Lower lobe of right lung (tissue), 2 donors: ENCODE measurements at places on chromosomes 2 and 18. TPM values are rescaled to one million over a fixed set of nuclear protein-coding genes. Genes with fewer than 3 reads are reported as not detected.

The MTCL1 gene
- total RNA-seq = 7.9 TPM

The LRRC30 gene
- not detected for total RNA-seq

The C18orf32 gene
- total RNA-seq = 60.6 TPM

The KCNG2 gene
- total RNA-seq = 0.50 TPM

The SERPINB7 gene
- not detected for total RNA-seq

The LGALSL gene
- 30.8 TPM for total RNA-seq

The POMC gene
- total RNA-seq = 3.9 TPM
